ENCODE measurements at places on chromosomes 2 and 18.

DNA sequence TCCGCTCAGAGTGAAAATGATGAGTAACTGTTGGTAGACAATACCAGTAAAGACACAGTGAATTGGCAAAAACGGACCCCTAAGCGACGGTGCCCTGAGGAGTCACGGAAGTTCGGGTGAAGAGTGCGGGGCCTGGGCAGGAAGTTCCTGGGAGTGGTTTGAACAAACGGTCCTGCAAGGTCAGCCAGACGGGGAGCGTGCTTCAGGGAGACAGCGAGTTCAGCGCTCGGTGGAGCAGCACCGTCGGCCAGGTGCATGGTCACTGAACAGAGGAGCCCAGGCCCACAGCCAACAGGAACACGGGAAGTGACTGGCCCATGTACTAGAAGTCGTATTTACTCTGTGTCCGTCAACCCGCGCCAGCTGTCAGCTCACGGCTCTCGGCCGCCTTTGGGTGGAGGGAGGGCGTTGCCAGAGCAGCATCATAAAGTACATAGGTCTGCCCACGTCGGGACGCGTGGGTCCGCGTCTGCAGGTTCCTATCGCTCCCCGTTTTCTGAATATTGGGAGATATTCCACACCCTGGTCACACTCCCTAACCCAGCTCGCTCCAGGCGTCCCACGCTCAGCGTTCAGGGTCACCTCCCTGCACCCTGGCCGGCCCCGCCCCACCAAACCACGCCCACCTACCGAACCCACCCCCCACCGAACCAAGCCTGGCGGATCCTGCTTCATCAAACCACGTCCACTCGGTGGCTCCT is 75.6 kb upstream of the UXS1 start:
- DNase-seq = no peak

DNA sequence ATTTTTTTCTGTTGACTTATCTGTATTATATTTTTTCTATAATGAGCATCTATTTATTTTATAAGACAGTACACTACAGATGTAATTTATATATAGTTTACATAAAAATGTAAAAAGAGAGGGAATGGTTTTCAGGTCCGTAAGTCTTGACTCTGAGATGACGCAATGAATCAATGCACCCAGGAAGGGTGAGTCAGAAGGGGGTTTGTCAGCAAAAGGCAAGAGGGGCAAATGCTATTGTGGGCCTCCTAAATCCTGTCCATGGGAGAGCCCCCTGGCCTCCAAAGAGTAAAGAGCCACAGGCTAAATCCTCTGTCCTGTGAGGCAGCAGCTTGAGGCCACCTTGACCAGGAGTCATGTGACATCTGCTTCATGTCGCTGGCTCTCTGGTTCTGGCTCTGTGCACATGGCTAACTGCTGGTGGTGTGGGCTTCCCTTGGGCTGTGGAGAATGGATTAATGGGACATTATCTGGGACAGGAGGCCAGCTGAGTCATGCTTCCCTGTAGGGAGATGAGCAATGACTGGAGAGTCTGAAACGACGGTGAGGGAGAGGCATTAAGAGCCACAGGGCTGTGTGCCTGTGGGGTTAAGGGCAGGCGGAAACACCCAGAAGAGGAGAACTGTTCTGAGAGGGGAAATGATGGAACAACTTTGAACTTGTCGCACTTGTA is 22.8 kb upstream of the ASB18 start:
- DNase-seq = no peak

DNA sequence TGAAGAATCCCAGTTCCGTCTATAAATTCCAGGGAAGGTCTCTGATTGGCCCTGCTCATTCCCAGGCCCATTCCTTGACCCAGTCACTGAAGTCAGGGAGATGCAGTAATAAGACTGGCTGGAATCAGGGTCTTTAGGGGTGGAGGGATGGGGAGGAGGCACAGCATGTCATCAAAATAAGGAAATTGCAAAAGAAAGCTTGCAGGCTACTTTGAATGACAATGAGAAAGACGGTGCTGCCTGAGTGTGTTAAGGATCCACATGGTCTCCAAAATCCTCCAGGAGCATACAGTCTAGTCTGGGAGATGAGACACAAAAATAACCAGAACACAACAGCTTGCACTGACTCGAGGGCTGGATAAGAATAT is 2.0 kb upstream of the DES start:
- no peak for DNase-seq

- no peak for DNase-seq
These were observed 198.8 kb upstream of the TCF4 start for GRCh38 chr18:55786651-55787272.

- no peak for DNase-seq
These were observed 13.2 kb downstream of the TSHZ1 start for GRCh38 chr18:75223687-75224347.

- DNase-seq = no peak
These were observed 121.9 kb downstream of the PAX3 start for GRCh38 chr2:222176890-222177289.

DNA sequence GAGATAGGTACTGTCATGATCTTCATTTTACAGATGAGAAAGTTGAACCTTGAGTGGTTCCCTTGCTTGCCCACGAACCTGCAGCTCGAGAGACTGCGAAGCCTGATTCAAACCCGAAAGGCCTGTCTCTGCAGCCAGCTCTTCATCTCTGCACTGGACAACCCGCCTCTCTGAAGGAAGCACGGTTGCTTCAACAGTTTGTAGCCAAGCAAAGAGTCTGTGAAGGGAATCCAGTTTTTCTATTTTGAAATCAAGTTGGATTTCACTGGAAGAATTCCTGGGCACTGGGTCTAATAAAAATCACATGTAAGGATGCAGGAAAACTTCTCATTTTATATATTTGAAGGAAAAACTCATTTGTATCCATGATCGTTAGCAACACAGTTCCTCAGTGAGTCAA is 21.3 kb upstream of the ICOS start:
- DNase-seq = no peak

Measured in NCI-H2107 (cell line).